Cerebellar nuclear complex (tissue), 1 donor: ENCODE measurements at places on chromosomes 1 and 21.

DNA sequence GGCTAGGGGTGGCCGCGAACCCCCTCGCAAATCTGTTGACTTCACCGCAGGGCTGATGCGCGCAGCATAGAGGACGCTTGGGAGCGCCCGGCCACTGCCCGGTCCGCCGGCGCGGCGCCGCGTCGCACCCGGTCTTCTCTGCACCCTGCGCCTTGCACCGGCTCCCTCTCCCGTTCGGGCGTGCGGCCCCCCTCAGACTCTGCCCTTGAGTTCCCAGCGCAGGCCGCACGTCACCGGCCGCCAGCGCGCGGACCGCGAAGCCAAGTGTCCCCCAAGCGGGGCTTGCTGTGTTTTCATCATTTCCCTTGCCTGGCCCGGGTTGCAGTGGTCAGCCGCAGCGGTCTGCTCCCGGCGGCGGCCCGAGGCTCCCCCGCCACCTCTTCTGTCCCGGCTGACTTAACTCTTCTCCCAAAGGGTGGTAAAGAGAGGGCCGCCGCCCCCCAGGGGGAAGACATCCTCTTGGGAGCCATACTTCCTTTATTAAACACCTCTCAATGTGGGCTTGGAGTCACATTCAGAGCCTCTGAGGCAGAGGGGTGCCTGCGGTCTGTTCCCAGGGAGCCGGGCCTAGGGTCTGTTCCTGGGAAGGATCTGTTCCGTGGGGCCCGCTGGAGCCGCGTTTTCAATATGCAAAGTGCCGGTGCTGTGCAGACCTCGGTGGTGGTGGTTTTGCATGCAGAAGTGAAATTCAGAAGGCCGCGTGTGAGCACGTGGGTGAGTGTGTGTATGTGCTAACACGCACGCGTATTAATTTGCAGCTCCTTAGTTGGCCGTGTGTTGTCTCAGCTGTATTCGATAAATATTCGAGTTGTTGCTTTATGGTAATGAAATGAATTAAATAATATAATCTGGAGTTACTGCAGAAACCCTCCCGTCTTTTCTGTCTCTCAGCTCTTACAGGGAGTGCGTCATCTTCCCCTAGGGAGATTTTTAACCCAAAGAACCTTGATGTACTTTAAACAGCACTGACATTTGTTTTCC, 17.6 kb downstream of the PBX1 start:
- DNase-seq, result no peak

- DNase-seq, result no peak
These were observed 2.1 kb downstream of the CDC7 start for GRCh38 chr1:91502672-91503184.

DNA sequence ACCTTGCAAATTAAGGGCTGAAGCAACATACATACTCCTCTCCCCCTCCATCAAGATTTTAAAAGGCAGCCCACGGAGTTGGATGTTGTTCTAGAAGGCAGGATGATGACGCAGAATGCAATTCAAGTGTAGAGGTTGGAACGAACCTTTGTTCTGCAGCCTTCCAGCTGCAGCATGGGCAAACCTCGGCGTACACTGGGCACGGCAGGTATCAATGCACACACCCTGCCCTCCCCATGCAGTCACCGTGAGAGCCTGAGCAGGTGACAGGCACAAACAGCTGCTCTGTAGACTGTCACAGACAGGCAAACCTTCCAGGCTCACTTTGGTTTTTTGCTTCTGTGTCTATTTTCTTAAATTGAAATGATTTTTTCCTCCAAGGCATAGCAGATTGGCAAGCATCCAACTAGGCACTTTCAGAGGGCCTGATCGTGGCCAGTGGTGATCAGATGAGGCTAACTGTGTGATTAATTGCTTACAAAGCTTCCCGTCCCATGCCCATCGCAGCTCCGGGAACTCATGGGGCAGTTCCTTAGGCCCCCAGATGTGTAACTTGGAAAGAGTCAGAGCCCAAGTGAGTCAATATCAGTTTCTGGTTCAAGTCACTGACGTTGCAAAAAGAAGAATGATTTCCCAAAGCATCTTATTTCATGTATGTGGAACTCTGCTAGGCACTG, 82.3 kb downstream of the ITPKB start:
- DNase-seq, result no peak

DNA sequence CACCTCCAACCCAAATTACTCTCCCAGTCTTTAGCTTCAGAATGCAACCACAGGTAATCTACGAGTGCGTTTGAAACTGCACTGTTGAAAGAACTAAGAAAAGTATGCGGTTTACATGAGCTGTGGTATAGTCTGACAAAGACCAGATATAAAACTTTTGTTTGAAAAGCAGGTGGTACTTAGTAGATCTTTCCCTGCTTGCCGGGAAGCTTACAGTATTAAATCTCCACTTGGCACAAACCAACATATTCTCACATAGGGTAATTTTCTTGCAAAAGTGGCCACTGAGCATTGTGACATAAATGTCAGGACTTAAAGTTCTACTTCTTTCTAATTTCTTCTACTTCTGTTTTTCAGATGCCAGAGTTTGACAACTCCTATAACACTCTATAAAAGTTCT, 8.4 kb downstream of the RGS2 start:
- DNase-seq, result no peak

DNA sequence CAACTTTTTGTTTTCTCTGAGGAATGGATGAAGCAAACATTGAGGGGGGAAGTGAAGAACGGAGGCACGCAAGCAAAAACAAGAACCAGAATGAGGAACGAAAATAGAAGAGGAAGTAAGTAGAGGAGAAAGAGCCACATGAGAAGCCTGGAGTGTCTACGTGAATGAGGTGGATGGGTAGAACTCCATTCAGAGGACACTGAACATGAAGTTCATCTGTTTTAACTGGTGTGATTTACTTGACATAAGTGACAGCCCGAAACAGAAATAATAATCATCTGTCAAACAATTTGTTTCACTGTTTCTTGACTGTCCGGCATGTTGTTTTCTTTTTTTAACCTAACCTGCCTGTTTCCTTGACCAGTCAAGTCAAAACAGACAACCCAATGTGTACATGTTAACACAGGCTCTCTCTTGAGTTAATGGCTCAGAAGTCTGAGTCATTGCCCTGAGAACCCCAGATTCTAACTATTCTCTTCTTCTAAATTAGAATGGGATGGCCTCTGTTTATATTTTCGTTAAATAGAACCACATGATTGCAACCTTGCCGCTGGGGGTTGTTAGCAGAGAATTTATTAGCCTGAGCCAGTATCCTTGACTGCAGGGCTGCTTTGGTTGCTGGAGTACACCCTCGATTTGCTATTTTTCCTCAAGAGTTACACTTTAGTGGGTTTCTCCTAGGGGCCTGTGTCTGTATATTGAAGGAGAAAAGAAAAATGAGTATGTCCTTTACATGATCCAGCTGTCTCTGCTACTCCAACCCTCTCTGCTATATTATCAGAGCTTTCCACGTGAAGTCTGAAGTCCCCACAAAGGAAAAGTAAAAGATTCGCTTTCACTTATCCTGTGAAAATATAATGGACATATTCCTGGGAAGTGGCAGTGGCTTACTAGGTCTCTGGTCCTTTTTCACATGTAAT, 151.7 kb downstream of the ZC3H11B start:
- no peak for DNase-seq

DNA sequence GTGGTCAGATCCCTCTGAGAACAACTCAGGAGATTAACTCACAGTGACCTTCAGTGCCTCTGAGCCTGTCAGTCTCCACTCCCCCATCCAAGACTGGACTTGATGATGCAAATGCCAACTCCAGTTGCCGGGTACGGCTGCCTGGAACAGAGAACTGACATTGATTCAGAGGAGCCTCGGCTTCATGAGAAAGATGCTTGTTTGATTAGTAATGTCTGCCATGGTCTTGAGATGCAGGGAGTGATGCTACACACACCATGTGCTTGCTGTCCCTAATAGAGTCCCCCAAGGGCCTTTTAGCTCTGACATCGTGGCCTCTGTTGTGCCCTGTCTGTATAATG, 51.8 kb upstream of the LRP8 start:
- no peak for DNase-seq

DNA sequence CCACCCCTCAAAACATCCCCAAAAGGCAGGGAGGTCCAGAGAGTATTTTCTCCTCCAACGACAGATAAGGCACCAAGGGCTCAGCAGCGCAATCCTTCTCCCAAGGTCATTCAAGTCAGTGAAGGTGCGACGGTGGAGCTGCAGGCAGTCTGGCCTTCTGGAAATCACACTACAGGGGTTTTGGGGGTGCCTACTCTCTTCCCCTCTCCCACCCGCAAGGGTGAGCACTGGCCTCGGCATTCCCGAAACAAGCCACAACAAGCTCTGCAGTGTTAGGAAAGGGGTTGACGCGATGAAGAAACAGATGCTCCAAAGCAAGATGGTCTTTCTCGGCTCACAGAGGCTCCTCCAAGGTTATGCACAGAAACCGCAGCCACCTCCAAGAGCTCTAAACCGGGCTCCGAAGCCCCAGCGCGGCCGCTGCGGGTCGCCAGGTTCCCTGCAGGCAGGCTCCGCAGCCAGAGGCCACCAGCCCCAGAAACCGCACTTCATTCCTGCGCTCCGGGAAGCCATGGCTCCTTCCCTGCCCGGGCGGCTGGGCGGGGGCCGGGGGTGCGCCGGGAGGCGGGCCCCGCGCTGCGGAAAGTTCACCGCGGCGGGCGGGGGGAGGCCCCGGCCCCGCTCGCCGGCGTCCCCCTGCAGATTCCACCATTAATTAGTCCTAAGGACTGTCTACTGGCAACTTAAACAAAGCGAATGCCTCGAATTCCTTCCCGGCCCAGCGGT, 1.1 kb downstream of the LUZP1 start:
- no peak for DNase-seq

DNA sequence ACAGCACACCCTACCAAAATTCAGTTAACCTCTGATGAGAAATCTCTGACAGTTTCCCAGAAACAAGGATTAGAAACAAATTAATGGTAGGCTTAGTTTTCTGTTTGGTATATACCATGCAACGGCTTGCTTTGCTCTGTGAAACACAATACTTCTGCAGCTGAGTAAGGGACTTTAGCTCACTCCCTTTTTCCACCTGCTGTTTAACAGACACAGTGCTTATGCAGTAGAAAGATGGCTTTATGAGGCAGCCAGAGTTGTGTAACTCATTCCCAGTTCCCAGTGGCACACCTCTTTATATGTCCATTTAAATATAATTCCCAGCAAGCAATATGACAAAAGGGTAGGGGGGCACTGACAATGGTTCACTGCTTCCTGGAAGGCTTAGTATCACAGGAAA, 124.0 kb downstream of the PIGK start:
- no peak for DNase-seq
